ENCODE measurements at places on chromosomes 2 and 18. TPM values are rescaled to one million over a fixed set of nuclear protein-coding genes. Genes with fewer than 3 reads are reported as not detected.

The CYP27C1 gene
- not detected for total RNA-seq

The CDH19 gene
- total RNA-seq = not detected

The CNGA3 gene
- not detected for total RNA-seq

The PCARE gene
- not detected for total RNA-seq

The ADCYAP1 gene
- not detected for total RNA-seq

The TMEM37 gene
- 0.51 TPM for total RNA-seq

The FNDC4 gene
- 14.5 TPM for total RNA-seq

The LRRC30 gene
- not detected for total RNA-seq

The KLHL30 gene
- total RNA-seq = not detected
